ENCODE measurements at places on chromosomes 7 and 10. TPM values are rescaled to one million over a fixed set of nuclear protein-coding genes. Genes with fewer than 3 reads are reported as not detected.

DNA sequence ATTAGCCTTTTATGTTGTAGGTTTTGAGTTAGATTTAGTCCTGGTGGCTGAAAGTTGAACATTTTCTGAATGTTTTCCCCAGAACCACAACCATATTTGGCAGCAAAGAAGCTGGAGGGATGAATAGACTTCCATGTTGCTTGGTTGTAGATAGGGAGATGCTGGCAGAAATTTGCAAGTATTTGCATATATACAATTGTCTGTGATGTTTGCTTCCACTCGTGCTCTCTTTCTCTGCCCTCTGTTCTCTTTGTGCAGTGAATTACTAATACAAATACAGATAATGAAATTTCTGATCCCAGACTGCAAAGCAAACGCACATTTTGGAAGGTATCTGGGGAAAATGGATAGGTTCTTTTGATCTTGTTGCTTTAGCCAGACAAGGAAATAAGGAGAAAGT is 96.1 kb downstream of the SNX10 start:
- no peak overlapping the region for H3K27ac ChIP-seq
- no peaks in the 10 kb centered on the region for H3K36me3 ChIP-seq
- peaks cover 22% of the 10 kb centered on the region for H3K27me3 ChIP-seq

DNA sequence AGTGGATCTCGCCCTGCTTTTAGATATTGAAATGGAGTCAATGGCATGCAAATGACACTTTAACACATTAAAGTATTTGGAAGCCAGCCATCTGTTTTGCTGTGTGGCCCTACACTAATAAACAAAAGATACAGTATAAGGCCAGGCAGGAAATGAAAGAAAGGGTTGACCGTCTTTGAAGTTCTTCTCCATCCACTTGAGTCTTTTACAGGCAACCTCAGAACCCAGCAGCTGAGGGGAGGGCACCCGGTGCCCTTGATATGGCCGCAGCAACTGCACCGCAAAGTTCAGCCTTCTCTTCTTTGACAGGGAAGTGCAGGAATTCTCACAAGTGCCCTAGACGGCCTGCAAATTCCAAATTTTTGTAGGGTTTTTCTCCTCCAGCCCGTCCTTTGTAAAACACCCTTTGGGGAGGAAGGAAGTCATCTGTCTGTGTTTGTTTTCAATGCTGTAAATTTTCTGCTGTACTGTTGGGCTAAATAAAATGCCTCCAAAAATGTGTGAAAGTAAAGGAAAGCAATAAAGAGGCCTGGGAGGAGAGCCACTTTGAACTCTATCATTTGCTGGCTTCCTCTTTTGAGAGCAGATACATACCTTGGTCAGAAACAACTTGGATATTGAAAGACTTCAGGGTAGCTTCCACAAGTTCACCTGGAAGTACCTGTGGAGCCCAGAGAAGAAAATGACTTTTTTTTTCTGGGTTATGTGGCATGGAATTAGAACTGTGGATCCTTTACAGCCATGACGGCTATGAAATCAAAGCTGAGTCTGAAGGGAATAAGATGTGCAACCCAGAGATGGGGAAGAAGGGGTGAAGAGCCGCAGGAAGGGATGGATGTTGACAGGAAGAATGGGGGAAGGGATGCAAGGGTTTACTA is 3.6 kb downstream of the HOXA1 start:
- peak overlapping the region; percentile 94 for H3K27ac ChIP-seq
- DNase-seq = no peak
- peaks cover 7% of the 10 kb centered on the region for H3K36me3 ChIP-seq

GRCh38 chr10:77553966-77554365 is 83.6 kb downstream of the KCNMA1 start:
- H3K27me3 ChIP-seq = peaks cover 12% of the 10 kb centered on the region
- DNase-seq = no peak
- no peaks in the 10 kb centered on the region for H3K36me3 ChIP-seq

DNA sequence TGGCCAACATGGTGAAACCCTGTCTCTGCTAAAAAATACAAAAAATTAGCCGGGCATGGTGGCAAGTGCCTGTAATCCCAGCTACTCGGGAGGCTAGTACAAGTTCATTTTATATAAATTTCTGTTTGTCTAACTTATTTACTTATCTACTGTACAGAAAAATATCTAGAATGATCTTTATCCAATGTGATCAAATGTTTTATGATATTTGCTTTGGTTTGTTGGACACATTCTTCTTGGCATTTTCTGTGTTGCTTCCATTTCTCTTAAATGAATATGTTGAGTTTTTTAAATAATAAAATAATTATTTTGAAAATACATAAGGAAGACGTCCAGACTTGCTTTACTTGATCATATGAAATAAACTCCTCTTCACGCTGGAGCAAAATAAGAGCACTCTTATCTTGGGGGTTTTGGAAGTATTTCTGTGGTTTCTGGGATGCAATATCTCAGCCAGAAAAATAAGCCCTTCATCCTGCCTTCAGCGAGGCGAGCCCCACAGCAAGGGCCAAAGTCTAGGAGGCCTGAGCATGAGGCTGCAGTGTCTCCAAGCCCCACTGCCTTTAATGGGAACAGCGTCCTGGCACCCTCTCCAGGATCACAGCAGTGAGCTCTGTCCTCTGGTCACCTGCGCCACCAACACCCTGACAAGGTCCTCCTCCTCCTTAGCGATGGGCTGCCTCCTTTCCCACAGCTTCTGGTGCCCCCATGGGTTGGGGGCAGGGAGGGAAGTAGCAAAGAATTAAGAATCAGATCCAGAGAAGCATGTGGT is 480.2 kb downstream of the KCNMA1 start:
- H3K4me1 ChIP-seq = peaks cover 4% of the 10 kb centered on the region
- DNase-seq = no peak
- peaks cover 10% of the 10 kb centered on the region for H3K27me3 ChIP-seq
- H3K36me3 ChIP-seq = no peaks in the 10 kb centered on the region
- no peak overlapping the region for H3K4me3 ChIP-seq
- no peak overlapping the region for H3K27ac ChIP-seq

DNA sequence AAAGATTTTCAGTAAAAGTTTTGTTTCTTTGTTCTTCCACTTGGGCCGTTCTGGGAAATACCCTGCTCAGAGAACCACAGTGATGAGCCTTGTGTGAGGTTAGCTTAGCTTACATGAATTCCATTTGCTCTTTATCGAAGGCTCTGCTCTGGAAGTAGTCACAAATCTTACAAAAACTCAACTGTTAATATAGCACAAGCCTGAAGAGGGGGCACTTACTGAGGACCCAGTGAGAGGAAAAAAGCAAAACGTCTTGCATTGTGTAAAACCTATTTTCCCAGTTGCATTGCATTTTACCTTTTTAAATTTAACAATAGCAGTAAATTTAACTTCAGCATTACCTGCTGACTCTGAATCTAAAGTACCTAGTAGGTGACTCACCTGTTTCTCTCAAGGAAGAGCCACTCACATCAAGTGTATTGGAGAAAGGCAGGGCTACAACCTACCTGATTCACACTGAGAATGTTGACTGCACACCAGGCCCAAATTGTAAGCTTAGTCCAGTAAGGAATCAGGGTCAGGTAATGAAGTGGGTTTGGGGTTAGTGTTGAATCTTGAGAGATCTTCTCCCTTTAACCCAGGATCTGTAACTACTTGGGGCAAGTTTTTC is 42.3 kb downstream of the PPP1R17 start:
- no peak overlapping the region for H3K4me3 ChIP-seq
- H3K36me3 ChIP-seq = no peaks in the 10 kb centered on the region
- H3K27me3 ChIP-seq = peaks cover 6% of the 10 kb centered on the region

GRCh38 chr10:122044713-122045112 is 55.8 kb downstream of the TACC2 start:
- H3K27ac ChIP-seq = peak overlapping the region; percentile 88
- no peaks in the 10 kb centered on the region for H3K36me3 ChIP-seq
- peaks cover 4% of the 10 kb centered on the region for H3K27me3 ChIP-seq
- peak overlapping the region; percentile 62 for H3K4me3 ChIP-seq
- DNase-seq = no peak
- H3K4me1 ChIP-seq = peaks cover 24% of the 10 kb centered on the region

LRGUK gene
- 2.6 TPM for total RNA-seq

SNCG gene
- total RNA-seq = 17.5 TPM

CPA2 gene
- total RNA-seq = 85.0 TPM

SFRP5 gene
- total RNA-seq = 81.0 TPM

NKX2-3 gene
- not detected for total RNA-seq

GPR26 gene
- total RNA-seq = not detected

YWHAG gene
- total RNA-seq = 136 TPM
